Stimulated activated effector memory CD8-positive, alpha-beta T cell treated with anti-CD3 and anti-CD28 coated beads, Interleukin-12 subunit alpha, Interleukin-12 subunit beta, amount 100 ng/mL, for 72 hours (primary cell): ENCODE measurements at places on chromosomes 4 and X.
A peak's percentile ranks its signal among the peaks of the same experiment; 100 is the strongest.

- DNase-seq, result no peak
Measured at GRCh38 chr4:148946271-148946670, 504.1 kb upstream of the NR3C2 start.

GRCh38 chr4:82644734-82645126, 82.9 kb upstream of the TMEM150C start:
- DNase-seq, result no peak

DNA sequence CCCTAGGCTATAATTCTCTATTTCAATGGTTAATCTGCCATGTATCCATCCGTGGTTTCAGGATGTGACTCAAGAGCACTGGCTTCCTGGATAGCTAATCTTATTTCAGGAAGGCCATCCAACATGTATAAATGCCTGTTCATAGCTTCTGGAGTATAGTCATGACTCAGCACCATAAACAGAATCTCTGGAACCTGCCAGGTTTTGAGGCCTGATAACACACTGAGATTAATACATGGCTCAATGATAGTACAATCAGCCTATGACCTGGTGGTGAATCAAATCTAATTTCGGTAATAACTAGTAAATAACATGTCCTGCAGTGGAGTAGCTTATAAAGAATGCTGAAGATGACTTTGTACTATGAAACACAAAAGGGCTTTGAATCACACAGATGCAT, 5.7 kb upstream of the IL13RA2 start:
- DNase-seq, result no peak

DNA sequence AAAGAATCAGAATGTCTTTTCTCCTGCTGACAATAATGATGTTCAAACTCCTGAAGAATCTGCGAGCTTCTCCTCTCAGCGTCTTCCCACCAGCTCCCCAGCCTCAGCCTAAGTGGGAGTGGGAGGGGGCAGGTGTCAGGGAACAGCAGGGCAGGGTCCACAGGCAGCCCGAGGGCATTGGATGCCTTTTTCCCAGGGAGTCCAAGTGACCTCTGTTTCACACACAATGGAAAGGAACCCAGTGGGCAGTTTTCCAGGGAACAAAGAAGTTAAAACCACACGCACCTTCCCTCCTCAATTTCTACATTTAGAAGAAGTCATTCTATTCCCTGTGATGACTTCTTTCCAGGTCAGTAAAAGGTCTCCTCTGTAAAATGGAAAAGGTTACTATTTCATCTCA, 278.5 kb downstream of the PARM1 start:
- DNase-seq, result no peak

DNA sequence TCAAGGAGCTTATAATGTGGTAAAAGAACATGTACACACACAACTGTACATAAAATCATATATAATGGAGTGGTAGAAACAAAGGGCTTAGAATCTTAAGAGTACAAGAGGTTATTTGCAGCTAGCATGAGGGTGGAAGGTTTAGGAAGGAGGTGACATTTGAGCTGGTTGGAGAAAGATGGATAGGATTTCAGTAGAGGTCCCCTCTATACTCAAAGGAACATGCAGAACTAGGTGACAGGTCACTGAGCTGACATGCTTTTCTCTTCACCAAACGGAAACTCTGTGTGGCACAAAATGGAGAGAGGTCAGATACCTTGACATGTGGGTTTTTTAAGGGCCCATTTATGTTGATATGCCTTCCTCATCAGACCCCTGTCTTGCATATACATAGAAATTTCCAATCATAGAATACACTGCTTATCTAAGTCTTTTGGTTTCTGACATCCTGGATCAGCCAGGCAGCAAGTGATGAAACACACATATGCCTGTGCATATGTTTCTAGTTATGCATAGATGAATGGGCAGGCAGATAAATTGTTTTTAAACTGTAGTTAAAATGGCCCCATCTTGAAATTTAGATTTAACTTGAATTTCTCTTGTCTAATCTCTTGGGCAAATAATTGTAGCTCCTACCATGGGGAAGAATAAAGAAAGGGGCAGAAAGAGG, 29.3 kb downstream of the CLCN5 start:
- no peak for DNase-seq

DNA sequence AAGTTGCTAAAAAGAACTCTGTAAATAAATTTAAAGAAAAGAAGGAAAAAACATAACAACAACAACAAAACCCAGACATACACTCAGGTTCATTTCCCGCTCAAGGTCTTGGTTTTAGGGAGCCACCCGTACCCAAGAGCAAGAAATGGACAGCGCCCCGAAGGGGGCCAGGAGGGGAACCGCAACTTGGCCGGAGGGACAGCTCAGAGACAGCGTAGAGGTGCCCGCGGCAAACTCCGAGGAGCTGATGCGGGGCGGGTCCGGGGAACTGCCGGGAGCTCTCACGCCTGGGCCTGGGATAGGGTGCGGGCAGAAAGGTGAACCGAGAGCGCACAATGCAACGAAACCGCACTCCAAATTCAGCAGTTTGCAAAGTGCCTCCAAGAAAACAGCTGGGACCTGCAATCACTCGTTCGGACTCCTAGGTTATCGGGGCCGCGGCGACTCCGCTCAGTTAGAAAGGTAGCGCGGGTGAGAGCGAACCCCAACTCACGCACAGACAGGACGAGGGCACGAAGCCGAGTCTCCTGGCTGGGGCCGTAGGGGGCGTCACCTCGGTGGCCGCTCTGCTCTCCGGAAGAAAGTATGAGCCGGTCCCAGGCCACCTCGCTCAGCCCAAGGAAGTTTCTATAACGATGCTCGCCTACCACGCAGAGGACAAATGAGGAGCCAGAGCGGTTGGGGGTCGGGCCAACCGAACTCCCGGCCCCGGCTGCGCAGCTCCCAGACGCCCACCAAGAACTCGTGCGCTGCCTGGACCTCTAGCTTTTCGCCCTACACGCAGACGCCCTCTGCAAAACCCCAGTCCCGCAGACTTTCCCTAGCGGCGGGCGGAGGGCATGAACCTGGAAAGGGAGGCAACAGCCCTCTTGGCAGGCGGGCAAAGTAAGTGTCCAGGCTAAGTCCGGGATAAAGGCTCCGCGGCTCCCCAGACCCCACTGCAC, 1.4 kb downstream of the NDNF start:
- DNase-seq, result peak; percentile 54

- DNase-seq, result no peak
Measured at GRCh38 chr4:118734491-118735205, 49.5 kb downstream of the METTL14 start.

DNA sequence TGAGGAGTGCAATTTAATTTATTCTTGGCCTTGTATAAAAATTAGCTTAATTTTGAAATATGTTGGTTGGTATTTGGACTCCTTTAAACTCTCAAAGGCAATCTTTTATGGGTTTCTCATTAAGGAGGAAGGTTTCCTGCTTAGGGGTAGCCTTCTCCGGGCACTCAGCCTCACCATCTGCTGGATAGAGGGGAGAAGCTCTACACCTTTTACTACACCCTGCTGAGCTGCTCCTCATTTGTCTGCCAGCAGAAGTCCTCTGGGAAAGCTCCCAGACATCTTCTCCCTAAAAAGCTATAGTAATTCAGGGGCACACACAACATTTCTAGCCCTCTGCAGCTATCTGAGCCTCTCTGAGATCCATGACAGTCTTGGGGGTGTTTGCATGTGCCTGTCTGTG, 179.1 kb downstream of the SOWAHB start:
- no peak for DNase-seq

DNA sequence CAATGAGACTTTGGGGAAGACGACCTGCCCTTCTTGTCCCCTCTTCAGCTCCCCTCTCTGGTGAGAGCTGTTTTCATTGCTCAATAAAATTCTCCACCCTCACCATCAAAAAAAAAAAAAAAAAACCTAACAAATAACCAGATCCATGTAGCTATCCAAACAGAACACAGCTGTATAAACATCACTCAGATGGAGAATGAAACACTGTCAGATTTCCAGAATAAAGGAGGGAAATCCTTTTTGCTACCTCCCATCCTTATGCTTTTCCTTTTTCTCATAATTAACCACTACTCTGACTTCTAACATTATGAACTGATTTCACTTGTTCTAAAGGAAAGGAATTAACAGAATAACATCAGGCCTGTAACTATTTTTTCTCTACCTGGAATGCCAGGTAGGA, 155.6 kb downstream of the PPP4R3C start:
- no peak for DNase-seq

DNA sequence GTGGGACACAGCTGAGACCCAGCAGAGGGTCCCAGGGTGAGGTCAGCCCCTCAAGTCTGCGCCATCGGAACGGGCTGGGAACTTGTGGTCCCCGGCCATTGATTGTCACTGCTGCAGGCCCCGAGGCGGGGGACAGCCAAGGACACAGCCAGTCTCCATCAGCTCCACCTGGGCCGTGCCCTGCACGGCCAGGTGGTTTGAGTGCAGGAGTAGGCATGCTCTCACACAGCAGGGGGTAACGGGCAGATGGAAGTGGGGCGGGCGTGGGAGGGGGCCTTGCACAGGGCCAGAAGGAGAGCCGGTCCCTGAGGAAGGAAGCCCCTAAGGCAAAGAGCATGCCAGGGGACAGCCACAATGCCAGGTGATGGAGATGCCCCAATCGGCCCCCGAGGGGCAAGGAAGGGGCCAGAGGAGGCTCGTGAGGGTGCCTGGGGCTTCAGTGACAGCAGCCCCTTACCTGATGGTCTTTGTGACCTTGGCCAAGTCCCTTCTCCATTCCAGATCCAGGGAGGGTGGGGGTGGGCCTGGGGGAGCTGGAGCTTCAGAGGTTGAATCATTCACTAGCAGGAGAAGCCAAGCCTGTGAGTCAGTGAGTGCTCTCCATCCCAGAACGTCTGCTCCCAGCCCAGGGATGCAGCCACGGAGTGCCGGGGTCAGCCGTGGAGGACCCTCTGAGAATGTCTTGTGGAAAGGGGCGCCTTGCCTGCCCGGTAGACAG, 2.3 kb downstream of the ATP2B3 start:
- DNase-seq, result no peak

- peak; percentile 74 for DNase-seq
Measured at GRCh38 chr4:242121-242848, 63.0 kb downstream of the ZNF732 start.

- no peak for DNase-seq
Measured at GRCh38 chrX:37921758-37922157, 74.4 kb upstream of the DYNLT3 start.

GRCh38 chr4:148059617-148060180, 327.8 kb downstream of the ARHGAP10 start:
- no peak for DNase-seq

DNA sequence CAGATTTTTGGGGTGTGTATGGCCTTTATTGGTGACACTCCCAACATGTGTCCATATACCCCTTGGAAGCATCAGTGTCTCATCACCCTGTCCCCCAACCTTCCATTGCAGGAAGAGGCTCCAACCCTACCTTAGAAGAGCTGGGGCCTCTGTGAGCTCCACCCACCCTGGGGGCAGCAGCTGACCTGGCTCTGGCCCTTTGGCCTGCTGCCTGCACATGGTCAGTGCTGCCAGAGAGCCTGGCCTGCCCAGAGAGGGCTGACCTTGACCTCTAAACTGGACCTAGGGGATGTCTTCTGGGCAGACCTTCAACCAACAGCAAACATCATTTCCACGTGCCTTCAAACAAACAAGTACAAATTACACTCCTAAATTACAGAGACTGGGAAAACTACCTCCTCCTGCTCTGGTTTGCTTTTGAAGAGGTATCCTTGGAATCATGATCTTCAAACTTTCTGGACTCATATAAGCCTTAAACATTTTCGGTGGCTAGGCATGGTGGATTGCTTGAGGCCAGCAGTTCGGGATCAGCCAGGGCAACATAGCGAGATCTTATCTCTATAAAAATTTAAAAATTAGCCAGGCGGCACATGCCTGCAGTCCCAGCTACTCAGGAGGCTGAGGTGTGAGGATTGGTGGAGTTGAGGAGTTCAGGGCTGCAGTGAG, 27.3 kb upstream of the KIAA0232 start:
- no peak for DNase-seq

DNA sequence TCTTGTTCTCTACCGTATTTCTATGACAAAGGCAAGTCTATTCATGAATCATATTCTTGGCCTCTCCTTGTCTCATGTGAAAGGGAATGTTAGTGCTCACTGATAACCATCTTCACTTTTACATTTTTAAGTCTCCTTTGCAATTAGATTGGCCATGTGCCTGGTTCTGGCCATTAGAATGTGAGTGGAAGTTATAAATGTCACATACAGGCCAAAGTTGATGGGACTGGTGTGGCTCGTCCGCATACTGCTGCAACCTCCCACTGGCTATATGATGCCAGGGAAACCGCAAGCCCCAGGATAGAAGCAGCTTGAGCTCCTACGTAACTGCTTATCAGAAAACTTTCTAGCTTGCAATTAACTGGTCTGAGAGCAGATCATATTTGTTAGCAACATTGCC, 86.1 kb downstream of the MAGEC1 start:
- no peak for DNase-seq

GRCh38 chr4:84697615-84698201, 114.8 kb downstream of the CDS1 start:
- DNase-seq, result no peak

GRCh38 chrX:11406109-11406765, 113.0 kb downstream of the AMELX start:
- DNase-seq, result no peak

DNA sequence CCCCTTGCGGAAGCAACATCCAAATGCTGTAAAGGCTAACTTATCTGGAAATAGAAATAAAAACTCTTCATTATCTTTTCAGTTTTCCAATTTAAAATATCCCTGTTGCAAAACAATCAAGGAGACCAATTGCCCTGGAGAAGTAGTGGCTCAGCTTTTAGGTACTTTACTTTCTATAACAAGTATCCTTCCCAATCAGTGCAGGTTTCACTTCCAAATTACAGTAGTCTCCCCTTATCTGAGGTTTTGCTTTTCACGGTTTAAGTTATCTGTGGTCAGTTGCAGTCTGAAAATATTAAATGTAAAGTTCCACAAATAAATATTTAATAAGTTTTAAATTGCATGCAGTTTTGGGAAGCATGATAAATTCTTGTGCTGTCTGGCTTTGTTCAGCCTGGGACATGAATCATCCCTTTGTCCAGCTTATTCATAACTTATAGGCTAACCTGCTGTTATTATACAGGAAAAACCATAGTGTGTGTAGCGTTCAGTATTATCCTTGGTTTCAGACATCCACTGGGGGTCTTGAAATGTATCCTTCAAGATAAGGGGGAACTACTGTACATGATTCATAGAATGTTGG, 973.1 kb upstream of the GRID2 start:
- DNase-seq, result no peak

DNA sequence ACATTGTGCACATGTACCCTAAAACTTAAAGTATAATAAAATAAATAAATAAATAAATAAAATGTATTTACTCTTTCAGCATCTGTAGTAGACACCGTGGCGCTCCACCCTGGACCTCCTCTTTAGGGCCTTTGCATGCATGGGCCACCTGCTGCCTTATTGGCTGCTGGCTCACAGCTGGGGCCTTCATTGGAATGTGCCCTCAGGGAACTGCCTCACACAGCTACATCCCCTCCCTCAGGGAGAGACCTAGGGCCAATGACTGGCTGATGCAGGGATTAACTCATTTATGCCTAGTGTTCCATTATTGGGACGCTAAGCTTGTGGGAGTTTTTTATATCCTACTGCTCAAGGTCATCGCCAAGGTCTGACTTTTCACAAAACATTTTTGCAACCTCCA, 302.9 kb upstream of the FTHL17 start:
- DNase-seq, result no peak

GRCh38 chr4:66569228-66569627, 898.9 kb upstream of the EPHA5 start:
- DNase-seq, result no peak
